ENCODE measurements at places on chromosomes 7 and 10.
A peak's percentile ranks its signal among the peaks of the same experiment; 100 is the strongest.

DNA sequence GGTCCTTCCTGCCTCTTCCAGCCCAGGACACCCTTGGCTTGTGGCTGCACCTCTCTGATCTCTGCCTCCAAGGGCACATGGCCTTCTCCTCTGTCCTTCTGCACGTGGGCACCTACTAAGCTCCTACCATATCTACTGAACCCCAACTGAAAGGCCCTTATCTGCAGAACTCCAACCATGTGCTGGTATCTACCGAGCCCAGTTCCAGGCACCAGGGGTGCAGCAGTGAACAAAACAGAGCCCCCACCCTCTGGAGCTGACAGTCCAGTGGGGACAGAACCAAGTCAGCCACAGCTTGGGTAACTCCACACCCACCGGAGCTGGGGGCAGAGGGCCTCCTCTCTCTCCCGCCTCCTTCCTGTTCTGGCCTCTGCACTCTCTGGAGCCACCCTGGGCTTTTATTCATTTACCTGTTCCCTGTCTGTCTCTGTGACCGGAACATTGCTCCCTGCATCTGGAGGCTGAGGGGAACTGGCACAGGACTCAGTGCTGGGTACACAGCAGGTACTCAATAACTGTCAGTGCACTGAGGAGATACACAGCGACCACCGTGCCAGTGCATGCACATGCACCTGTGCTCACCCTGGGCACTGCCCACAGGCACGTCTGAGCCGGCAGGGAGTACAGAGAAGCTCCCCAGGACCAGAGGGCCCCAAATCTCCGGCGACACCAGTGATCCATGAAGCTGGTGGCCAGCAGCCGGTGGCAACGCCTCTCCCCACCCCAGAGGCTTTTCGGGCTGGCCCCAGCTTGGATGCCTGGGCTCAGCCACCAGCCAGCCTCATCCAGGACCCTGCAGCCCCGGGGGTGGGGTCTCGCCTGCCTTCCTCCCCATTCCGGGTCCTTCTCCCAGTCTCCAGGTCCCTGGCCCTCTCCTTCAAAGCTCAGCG, 2.0 kb downstream of the MICALL2 start:
- no peak for DNase-seq

DNA sequence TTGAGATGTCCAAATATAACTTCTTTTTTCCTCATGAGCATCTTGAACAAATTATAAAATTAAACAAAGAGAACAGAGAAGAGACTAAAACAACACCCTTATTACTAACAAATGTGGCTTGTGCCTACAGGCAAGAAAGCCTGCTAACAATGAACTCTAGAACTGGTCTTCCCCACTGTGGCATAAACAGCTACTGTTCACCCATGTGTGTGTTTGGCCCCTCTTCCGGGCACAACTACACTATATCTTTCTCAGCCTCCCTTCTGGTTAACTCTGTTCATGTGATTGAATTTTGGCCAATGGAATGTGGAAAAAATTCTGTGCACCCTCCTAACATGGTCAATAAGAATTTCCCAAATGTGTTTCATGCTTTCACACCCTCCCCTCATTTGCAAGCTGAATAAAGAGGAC, 117.0 kb downstream of the KBTBD2 start:
- DNase-seq, result no peak

DNA sequence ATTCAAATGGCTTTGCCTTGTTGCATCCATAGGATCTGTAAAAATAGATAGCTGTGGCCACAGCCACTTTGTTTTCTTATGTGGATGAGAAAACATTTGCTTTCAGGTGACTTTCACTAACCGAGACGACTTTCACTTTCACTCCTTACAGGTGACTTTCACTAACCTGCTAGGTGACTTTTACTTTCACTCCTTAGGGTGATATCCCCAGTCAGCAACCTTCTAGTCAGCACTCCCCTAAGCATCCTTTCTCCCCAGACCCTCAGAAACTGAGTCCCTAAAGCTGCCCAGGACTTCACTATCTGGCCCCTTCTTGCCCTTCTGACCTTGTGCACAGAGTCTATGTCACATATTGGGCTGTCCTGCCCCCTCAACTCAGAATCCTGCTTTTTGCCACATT, 177.5 kb downstream of the RELN start:
- peak; percentile 24 for DNase-seq

DNA sequence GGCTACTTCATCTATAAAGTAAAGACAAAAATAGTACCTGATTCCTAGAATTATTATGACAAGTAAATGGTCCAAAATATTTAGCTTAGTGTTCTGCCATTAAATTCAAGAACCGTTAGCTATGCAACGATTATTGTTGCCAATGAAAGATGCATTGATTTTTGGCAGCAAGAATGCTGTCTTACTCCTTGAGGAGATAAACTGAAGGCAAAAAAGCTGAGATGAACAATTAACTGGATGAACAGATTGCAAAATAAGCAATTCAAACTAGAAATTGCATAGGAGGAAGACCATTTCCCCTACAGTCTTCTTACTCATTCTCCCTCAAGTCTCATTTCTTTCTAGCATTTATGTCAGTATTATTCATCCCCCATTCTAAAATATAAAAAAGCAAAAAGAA, 484.5 kb downstream of the PLXDC2 start:
- no peak for DNase-seq

- no peak for DNase-seq
Observed at GRCh38 chr7:76394957-76395356, 14.5 kb downstream of the SSC4D start.

GRCh38 chr7:157176771-157177170, 38.0 kb downstream of the UBE3C start:
- no peak for DNase-seq

GRCh38 chr10:69969977-69970376, 82.7 kb upstream of the MACROH2A2 start:
- no peak for DNase-seq

- no peak for DNase-seq
Observed at GRCh38 chr7:55489552-55489951, 82.8 kb downstream of the VOPP1 start.

DNA sequence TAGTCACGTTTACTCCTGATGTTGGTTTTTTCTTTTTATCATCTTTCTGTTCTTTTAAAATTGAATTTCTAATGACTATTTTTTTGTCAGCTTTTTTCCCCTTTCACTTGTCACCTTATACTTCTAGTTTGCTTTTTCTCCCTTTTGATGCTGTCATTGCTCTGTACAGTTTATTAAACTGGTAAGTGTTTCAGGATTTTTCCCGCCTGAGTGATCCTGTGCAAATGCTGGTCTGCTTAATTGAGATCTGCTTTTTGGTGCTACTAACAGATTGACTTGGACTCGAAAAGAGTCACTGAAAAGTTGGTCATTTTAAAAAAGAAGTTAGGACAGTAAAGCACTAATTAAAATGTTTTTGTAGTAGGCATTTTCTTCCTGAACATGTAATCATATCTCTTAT, 95.2 kb downstream of the PHTF2 start:
- no peak for DNase-seq
